ENCODE measurements at places on chromosomes 12 and 14.

DNA sequence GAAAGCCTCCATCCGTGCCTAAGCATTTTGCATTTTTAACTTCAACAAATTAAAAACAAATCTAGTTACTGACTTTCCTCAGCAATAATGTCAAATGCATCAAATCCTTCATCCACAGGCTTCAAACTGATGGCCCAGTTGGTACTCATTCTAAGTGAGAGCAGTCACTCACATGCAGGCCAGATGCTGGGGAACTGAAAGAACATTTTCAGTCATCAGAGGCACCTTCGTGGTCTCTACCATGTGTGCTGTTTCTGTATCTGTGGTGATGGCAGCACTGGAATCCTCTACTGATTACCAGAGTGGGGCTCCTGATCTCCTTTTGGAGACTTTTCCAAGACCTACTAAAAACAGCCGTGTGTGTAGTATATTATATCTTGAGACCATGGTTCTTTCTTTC lies 145.2 kb downstream of the PRIMA1 start:
- no peak for DNase-seq
- H3K27ac ChIP-seq, result no peak overlapping the region
- H3K4me3 ChIP-seq, result no peak overlapping the region

DNA sequence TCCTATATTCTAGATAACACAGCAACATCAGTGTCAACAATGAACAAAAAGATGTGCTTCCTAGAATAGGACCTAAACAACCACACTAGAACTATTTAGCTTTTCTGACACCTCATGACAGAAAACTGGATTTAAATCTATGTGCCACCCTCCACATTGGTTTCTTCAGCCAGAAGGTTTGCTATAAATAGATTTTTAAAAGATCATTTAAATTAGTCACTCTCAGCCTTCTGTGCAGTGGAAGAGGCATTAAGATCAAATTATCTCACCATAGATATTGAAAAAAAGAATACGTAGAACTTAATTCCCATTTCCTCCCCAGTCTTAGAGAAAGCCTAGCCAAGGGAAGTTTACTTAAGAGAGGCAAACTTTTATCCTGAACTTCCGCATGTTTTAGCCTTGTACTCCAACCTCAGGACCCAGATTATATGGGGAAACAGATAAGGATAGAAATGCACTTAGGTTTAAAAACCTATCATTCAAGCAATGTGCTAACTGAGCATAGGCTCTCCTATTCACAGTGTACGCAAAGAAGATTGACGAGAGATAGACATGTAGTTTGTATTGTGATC lies 59.6 kb downstream of the NELL2 start:
- H3K27me3 ChIP-seq, result no peaks in the 10 kb centered on the region
- no peak overlapping the region for H3K4me3 ChIP-seq
- no peaks in the 10 kb centered on the region for H3K36me3 ChIP-seq
- DNase-seq, result no peak

- no peak overlapping the region for H3K27ac ChIP-seq
- no peaks in the 10 kb centered on the region for H3K4me1 ChIP-seq
- no peak for DNase-seq
- H3K27me3 ChIP-seq, result peaks cover 5% of the 10 kb centered on the region
- no peaks in the 10 kb centered on the region for H3K36me3 ChIP-seq
- H3K4me3 ChIP-seq, result no peak overlapping the region
These were observed 338.2 kb upstream of the DDHD1 start for GRCh38 chr14:53491256-53491883.

GRCh38 chr14:80629606-80630005 lies 311.9 kb downstream of the CEP128 start:
- H3K27me3 ChIP-seq, result no peaks in the 10 kb centered on the region
- H3K4me3 ChIP-seq, result no peak overlapping the region
- H3K27ac ChIP-seq, result no peak overlapping the region
- DNase-seq, result no peak
- no peaks in the 10 kb centered on the region for H3K36me3 ChIP-seq

GRCh38 chr12:45687081-45688015 lies 42.2 kb upstream of the ARID2 start:
- peaks cover 1% of the 10 kb centered on the region for H3K27me3 ChIP-seq
- no peak overlapping the region for H3K27ac ChIP-seq
- H3K36me3 ChIP-seq, result no peaks in the 10 kb centered on the region
- H3K4me1 ChIP-seq, result no peaks in the 10 kb centered on the region
- no peak for DNase-seq

DNA sequence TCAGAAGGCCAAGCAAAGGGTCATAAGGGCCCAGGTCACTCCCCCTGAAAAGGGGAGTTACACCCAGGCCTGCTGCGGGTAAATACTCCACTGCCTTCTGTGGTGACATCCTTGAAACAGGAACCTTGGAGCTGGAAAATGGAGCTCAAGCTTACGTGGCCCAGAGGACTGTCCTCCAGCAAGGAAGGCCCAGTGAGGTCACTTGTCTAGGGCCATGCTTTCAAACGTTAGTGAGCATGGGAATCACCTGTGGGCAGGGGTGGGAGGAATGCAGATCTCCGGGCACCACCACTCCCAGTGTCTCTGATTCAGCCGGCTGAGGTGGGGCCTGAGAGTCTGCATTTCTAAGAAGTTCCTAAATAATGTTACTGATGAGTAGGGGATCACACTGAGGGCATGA lies 140.5 kb upstream of the CCND2 start:
- no peak overlapping the region for H3K27ac ChIP-seq
- H3K4me3 ChIP-seq, result no peak overlapping the region
- H3K27me3 ChIP-seq, result no peaks in the 10 kb centered on the region
- H3K36me3 ChIP-seq, result peaks cover 2% of the 10 kb centered on the region
- no peak for DNase-seq
- peaks cover 42% of the 10 kb centered on the region for H3K4me1 ChIP-seq

GRCh38 chr12:39205969-39206368 lies 237.0 kb downstream of the KIF21A start:
- H3K27me3 ChIP-seq, result no peaks in the 10 kb centered on the region

GRCh38 chr14:104576232-104576969 lies 3.2 kb upstream of the C14orf180 start:
- H3K27me3 ChIP-seq, result no peaks in the 10 kb centered on the region
- no peaks in the 10 kb centered on the region for H3K4me1 ChIP-seq
- no peak overlapping the region for H3K27ac ChIP-seq
- DNase-seq, result no peak

- no peaks in the 10 kb centered on the region for H3K36me3 ChIP-seq
- no peak for DNase-seq
- no peak overlapping the region for H3K27ac ChIP-seq
- no peaks in the 10 kb centered on the region for H3K27me3 ChIP-seq
- no peak overlapping the region for H3K4me3 ChIP-seq
- no peaks in the 10 kb centered on the region for H3K4me1 ChIP-seq
These were observed 3.2 kb downstream of the OR4K2 start for GRCh38 chr14:19878029-19878642.

DNA sequence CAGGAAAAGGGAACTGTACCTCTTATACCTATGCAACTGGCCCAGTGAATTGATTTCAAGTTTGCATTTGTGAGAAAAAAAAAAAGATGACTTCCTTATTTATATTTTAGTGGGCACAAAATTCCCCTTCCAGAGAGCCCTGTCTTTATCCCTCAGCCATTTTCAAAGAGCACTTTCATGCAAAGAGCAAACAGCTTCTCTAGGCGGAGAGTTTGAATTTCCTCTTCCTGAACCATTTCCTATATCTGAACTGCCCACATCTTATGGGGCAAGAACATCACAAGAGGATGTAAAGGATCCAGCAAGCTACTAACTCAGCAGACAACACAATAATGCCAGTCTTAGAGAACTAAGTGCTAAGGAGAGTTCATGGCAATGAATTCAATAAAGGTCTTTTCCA lies 22.3 kb upstream of the PLXNC1 start:
- no peaks in the 10 kb centered on the region for H3K27me3 ChIP-seq
- no peak overlapping the region for H3K27ac ChIP-seq
- H3K4me1 ChIP-seq, result peaks cover 48% of the 10 kb centered on the region
- DNase-seq, result no peak

DNA sequence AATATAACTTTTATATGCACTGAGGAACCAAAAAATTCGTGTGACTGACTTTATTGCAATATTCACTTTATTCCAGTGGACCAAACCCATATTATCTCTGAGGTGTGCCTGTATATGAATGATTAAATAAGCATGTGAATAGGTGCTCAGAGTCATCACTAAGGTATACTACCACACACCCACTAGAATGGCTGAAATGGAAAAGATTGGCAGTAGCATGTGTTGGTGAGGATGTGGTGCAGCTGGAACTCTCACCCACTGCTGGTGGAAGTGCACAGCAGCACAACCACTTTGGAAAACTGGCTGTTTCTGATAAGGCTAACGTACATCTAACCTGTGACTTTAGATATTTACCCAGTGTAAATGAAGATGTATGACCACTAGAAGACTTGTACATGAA lies 36.8 kb downstream of the GOLGA5 start:
- no peak overlapping the region for H3K27ac ChIP-seq
- H3K27me3 ChIP-seq, result no peaks in the 10 kb centered on the region
- H3K4me3 ChIP-seq, result no peak overlapping the region
- H3K4me1 ChIP-seq, result no peaks in the 10 kb centered on the region
- DNase-seq, result no peak
- H3K36me3 ChIP-seq, result peaks cover 80% of the 10 kb centered on the region

DNA sequence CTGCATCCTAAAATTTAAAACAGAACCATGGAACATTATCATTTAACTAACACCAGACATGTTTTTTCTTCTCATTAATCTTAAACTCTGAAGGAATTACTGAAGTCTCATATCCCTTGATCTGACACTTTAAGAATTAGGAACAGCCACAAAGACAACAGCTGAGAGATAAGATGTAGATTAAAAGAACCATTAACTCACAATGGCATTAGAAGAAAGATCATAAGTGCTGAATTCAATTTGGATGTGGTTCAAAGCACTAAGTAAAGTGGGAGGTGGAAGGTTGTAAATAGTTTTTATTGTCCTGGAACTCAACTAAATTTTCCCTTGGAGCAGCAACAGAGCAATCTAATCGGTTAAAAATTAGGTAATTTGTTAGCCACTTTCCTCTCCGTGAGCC lies 199.0 kb upstream of the ATP2B1 start:
- no peaks in the 10 kb centered on the region for H3K4me1 ChIP-seq
- no peak for DNase-seq
- H3K4me3 ChIP-seq, result no peak overlapping the region
- no peaks in the 10 kb centered on the region for H3K27me3 ChIP-seq
- H3K36me3 ChIP-seq, result peaks cover 3% of the 10 kb centered on the region

DNA sequence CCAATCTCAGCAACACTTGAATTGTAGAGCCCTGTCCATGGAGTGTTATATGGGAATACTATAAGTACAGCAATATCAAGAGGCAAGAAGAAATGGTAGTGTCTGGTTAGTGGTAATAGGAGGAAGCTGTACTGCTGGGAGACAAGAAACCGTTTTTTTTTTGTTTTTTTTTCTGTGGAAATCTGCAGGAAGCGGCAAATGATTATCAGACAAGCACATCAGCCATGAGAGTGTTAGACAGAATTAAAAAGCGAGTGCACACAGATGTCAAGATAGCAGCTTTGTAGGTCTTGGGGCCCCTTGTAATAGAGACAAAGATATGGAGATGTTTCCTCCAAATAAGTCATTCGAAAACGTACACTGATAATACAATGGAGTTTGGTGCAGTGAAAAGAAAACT lies 6.7 kb downstream of the TESPA1 start:
- no peak for DNase-seq
- peaks cover 75% of the 10 kb centered on the region for H3K36me3 ChIP-seq
- H3K27ac ChIP-seq, result no peak overlapping the region
- no peaks in the 10 kb centered on the region for H3K27me3 ChIP-seq

DNA sequence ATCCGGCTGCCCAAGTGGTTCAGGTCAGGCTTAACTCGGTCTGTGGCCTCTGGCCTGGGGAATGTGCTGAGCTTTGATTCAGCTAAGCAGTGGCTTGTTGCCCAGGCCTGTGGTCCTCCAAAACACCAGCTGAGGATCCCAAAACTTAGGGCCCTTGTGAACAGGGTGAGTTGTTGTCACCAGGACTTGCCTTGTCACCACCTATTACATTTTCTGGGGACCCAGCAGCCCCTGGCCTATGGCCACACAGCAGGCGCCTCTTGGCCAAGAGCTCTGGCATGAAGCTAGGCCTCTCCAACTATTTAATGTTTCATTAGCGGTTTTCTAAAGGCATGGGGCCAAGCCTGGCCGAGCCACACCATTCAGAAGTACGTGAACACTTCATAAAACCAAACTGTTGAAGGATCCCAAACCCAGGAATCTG lies 343.7 kb downstream of the CACNA1C start:
- no peak for DNase-seq
- no peaks in the 10 kb centered on the region for H3K36me3 ChIP-seq
- H3K27me3 ChIP-seq, result no peaks in the 10 kb centered on the region
- H3K27ac ChIP-seq, result no peak overlapping the region
